ENCODE measurements at places on chromosomes 7 and 10. TPM values are rescaled to one million over a fixed set of nuclear protein-coding genes. Genes with fewer than 3 reads are reported as not detected.

Gene BLVRA
- total RNA-seq: 6.1 TPM

Gene PAX4
- not detected for total RNA-seq

Gene SRRM3
- total RNA-seq: 2.7 TPM

Gene GARIN1A
- 1.2 TPM for total RNA-seq

Gene GPR26
- not detected for total RNA-seq

Gene DYDC1
- not detected for total RNA-seq

Gene SMO
- total RNA-seq: 12.3 TPM

Gene FAM170B
- total RNA-seq: not detected

Gene ACTR3C
- total RNA-seq: 13.7 TPM

Gene PSTK
- 3.3 TPM for total RNA-seq

Gene PDE6C
- total RNA-seq: not detected

Gene DOCK1
- total RNA-seq: 124 TPM

Gene ENKUR
- 1.1 TPM for total RNA-seq

Gene ASZ1
- not detected for total RNA-seq

Gene ZNF789
- 5.3 TPM for total RNA-seq
